ENCODE measurements at places on chromosomes 11 and 22.

DNA sequence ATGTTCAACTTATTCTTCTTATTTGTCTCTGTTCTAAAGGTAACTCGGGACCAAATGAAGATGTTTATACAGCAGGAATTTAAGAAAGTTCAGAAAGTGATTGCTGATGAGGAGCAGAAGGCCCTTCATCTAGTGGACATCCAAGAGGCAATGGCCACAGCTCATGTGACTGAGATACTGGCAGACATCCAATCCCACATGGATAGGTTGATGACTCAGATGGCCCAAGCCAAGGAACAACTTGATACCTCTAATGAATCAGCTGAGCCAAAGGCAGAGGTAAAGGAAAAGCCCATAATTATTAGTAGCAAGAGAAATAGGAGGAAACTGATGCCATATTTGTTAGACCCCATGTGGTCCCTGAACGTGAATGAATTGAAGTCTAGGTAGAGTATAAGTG, 63.3 kb downstream of the TRIM44 start:
- no peak for DNase-seq

DNA sequence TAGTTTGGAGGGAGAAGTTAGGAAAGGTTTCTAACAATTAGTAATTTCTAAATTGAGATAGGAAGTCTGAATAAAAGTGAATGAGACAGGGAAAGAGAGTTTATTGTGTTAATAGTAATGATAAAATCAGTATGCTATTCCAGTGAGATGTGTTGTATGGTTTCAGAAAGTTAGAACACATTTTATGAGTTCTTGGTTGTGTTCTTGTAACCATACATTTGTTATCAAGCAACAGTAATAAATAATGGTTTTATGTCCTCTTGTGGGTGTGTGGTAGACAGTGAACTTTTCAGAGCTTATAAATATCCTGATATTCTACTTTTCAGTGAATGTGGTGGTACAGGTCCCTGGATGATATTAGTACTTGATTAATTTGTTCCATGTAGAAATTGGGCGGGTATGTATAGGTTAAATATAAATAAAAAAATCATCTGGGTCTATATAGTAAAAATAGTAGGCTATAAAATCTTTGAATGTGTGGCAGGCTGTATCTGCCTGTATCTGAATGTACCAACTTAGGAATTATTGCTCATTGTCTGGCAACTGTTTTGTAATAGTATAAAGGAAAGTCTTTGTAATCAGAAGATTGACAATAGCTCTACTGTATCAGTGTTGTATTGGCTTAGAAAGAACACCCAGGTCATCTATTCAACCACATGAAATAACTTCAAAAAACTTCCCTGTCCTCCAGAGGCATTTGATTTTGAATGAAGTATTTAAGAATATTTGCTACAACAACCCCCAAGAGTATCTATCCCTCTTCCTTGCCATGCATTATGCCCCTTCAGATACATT, 54.8 kb downstream of the UVRAG start:
- no peak for DNase-seq

- DNase-seq: peak; percentile 47
These were observed 109.8 kb downstream of the BCR start for GRCh38 chr22:23289851-23290724.

GRCh38 chr11:44572436-44572835, 7.0 kb downstream of the CD82 start:
- DNase-seq: no peak

DNA sequence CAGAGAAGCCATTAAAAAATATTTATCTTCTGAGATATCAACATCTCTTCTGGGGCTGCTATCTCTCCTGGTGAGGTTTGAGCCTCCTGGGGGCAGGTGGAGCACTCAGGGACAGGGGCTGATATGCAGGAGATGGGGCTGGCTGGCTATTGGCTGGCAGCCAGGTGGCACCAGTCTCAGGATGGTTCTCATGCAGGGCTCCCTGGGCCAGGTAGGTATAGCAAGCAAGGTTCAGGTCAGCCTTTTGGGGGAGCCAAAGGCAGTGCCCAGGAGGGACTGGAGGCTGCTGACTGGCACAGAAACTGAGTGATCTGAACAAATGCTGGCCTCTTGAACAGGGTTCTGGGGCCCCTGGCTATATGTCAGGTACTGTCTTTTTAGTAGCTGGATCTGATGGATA, 29.7 kb upstream of the EMSY start:
- DNase-seq: no peak

GRCh38 chr22:34113381-34113780, 193.1 kb upstream of the LARGE1 start:
- DNase-seq: no peak

GRCh38 chr11:5279471-5280090, 9.8 kb upstream of the HBE1 start:
- DNase-seq: no peak

DNA sequence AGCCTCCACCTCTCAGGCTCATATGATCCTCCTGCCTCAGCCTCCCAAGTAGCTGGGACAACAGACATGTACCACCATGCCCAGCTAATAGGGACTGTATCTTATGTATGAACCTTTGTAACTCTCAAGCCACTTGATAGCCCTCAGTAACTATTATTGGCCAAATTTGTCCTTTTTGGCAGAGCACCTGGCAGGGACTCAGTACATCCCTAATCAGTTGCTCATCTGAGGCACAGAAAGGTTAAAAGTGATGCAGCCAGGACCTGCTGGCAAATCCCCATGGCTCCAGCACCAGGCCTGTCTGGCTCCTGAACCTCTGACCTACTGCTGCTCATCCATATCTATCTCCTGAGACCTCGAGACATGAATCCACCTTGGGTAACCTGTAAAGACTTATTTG, 21.1 kb upstream of the XBP1 start:
- DNase-seq: no peak

DNA sequence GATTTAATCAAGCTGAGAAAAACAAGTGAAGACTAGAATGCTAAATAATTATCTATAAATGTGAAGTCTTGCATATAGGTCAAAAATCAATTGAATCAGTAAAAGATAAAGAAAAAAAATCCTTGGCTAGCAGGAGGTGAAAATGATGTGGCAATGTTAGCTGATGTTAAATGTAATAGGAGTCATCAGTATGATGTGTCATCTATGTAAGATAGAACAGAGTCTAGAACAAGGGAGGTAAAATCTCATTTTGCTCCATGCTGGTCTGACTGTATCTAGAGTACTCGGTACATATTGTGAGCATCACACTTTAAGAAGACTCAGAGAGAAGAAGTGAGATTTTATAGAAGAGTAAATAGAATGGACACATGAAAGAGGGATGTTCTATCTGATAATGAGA, 721.2 kb downstream of the ETS1 start:
- DNase-seq: no peak

GRCh38 chr22:33866511-33866910, 53.8 kb downstream of the LARGE1 start:
- no peak for DNase-seq

DNA sequence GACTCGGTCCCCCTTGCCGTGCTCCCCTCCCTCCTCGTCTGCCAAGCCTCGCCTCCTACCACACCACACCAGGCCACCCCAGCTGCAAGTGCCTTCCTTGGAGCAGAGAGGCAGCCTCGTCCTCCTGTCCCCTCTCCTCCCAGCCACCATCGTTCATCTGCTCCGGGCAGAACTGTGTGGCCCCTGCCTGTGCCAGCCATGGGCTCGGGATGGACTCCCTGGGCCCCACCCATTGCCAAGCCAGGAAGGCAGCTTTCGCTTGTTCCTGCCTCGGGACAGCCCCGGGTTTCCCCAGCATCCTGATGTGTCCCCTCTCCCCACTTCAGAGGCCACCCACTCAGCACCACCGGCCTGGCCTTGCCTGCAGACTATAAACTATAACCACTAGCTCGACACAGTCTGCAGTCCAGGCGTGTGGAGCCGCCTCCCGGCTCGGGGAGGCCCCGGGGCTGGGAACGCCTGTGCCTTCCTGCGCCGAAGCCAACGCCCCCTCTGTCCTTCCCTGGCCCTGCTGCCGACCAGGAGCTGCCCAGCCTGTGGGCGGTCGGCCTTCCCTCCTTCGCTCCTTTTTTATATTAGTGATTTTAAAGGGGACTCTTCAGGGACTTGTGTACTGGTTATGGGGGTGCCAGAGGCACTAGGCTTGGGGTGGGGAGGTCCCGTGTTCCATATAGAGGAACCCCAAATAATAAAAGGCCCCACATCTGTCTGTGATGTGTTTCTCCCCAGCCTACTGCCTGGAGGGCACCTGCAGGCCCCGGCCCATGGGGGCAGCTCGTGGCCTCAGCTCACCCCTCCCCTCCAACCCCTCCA, 29.8 kb downstream of the CAPN1 start:
- DNase-seq: no peak

DNA sequence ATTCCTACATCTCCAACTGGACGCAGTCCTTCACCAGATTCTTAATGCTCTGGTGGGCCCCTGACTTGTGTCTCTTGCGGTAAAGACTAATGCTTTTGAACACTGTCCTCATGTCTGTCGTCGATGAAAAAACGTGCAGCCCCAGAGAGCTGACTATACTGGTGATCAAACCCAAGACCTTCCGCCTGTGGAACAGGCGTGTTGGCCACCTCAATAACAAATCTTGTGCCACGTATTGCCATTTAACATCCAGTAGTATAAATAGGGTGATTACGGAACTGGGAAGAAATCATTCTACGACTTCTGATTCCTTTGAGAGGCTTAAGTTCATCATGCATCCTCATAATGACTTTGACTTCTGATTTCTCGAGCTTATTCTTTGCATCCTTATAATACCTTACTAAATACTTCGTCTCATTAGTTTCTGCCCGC, 45.6 kb downstream of the OR4D9 start:
- no peak for DNase-seq

GRCh38 chr11:47289856-47290255, 19.9 kb downstream of the MADD start:
- DNase-seq: no peak

- DNase-seq: no peak
These were observed 234.0 kb upstream of the ZC3H12C start for GRCh38 chr11:109859045-109859724.

GRCh38 chr11:28383456-28383855, 275.3 kb downstream of the METTL15 start:
- DNase-seq: no peak

DNA sequence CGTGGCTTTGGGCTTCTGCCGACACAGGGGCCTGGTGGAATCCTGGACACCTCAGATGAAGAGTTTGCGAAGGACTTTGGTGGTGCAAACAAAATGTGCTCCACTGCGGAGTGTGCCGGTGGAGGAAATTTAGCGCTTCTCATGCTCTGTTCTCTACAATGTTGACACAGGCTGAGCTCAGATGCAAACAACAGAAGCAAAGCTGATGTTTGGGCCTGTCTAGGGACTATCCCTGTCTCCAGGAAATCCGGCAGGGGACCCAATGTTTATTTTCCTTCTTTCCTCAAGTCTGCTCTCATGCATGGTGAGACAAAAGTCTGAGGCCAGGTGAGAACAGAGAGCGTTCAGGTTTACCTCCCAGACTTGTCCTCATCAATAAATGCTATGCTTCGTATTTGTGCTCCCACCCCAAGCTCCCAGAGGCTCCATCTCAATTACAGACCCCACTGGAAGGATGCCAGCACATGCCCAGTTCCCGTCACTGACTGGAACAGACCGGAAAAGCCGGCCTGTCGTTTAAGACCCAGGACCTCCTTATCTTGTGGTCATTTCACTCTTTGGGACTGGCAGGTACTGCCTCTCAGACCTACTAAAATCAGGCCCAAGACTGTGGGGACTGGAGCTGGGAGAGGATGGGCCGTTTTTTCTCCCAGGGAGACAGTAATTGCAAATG, 105.7 kb upstream of the B3GAT1 start:
- DNase-seq: no peak

DNA sequence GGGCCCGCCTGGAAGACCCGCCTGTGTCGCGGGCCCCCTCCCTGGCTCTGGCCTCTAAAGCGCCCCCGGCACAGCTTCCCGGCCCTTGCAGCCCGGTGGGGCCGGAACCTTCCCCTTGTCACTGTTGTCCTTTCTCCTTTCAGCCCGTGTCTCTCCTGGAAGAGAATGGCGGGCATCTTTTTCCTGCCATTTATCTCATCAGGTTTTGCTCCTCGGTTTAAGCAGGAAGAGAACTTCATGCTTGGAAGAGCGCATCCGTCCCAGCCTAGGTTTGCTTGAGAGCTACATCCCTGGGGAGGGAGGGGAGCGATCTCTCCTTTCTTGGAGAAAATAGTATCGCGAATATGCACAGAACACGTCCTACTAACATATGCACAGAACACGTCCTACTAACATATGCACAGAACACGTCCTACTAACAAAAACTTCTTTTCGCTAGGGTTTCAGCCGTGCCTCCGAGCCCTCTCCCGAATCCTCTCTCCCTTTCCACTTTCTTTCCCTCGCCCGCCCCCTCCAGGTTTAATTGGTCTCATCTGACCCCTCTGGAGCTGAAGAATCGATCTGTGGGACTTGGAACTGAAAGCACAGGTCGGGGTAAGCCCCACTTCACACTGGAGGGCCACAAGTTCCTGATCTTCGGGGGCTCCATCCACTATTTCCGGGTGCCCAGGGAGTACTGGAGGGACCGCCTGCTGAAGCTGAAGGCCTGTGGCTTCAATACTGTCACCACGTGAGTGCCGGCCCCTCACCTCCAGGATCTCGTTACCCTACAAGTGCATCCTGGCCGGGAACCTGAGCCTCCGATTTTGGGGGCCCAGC, 1.2 kb downstream of the GLB1L3 start:
- no peak for DNase-seq

- DNase-seq: no peak
These were observed 23.6 kb downstream of the APOL3 start for GRCh38 chr22:36136988-36137387.

DNA sequence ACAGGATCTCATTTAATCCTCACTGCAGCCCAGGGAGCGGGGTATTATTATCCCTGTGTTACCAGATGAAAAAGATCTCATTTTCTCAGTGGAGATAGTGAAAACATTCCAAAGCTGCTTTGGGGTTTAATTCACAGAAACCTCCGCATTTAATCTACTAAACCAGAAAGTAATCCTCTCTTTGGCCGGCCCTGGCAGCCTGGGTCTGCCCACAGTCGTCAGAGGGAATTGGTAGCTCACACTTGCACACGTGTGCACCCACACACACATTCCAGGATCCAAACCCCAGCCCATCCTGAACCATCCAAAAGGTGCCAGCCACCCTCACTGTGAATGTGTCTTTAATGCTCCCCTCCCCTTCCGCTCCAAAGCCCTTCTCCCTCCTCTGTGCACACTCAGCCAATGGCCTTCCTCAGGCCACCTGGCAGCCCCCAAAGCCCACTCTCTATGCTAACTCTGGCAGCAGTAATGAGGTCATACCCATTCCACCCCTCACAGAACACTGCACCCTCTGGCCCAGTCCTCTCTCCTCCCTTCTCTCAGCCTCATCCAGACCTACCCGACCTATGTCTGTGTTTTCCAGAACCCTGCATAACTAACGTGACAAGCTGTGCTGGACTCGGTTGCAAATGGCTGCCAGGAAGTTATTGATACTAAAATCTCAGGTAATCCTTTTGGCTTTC, 466.2 kb downstream of the SOX6 start:
- peak; percentile 19 for DNase-seq

- DNase-seq: no peak
These were observed 658 bp downstream of the ACY3 start for GRCh38 chr11:67649634-67650510.

GRCh38 chr11:70281156-70281609, 10.7 kb downstream of the PPFIA1 start:
- DNase-seq: peak; percentile 57

GRCh38 chr11:100753172-100753543, 66.1 kb downstream of the ARHGAP42 start:
- DNase-seq: no peak

- peak; percentile 55 for DNase-seq
These were observed 101.4 kb downstream of the PARVA start for GRCh38 chr11:12478743-12479142.

GRCh38 chr11:4164884-4165590, 70.4 kb downstream of the RRM1 start:
- DNase-seq: no peak

Measured in femur (tissue), 1 donor.